ENCODE measurements at places on chromosomes 12 and 14.

GRCh38 chr12:15323480-15323879 is 1.2 kb downstream of the PTPRO start:
- DNase-seq: no peak

DNA sequence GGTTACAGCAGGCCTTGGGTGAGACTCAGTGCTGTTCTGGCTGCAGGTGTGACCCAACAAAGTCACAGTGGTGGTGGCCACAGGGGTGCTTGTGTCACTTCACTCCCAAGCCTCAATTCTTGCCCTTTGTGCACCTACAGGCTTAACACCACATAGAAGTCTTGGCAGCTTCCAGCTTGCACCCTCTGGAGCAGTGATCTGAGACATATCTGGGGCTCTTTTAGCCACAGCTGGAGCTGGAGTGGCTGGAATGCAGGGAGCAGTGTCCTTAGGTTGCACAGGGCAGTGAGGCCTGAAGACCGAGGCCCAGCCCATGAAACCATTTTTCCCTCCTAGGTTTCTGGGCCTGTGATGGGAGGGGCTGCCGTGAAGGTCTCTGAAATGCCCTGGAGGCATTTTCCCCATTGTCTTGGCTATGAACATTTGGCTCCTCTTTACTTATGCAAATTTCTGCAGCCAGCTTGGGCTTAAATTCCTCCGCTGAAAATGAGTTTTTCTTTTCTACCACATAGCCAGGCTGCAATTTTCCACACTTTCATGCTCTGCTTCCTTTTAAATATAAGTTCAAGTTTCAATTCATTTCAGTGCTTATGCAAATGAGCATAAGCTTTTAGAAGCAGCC is 37.7 kb downstream of the ADAM21 start:
- DNase-seq: no peak

- DNase-seq: peak; percentile 68
These were observed 50.4 kb downstream of the DYRK2 start for GRCh38 chr12:67698672-67699581.

- DNase-seq: no peak
These were observed 454.0 kb upstream of the TBX3 start for GRCh38 chr12:115137812-115138521.

GRCh38 chr12:57524814-57525614 is 2.4 kb downstream of the MBD6 start:
- DNase-seq: no peak

- no peak for DNase-seq
These were observed 4.7 kb upstream of the COCH start for GRCh38 chr14:30869551-30870155.

- no peak for DNase-seq
These were observed 143.4 kb upstream of the NAV3 start for GRCh38 chr12:77687321-77687720.

Measured in pons (tissue), 1 donor.